ENCODE measurements at places on chromosomes 1 and 21.
A peak's percentile ranks its signal among the peaks of the same experiment; 100 is the strongest.

- DNase-seq, result no peak
These were observed 183.9 kb downstream of the C1orf94 start for GRCh38 chr1:34360574-34360973.

DNA sequence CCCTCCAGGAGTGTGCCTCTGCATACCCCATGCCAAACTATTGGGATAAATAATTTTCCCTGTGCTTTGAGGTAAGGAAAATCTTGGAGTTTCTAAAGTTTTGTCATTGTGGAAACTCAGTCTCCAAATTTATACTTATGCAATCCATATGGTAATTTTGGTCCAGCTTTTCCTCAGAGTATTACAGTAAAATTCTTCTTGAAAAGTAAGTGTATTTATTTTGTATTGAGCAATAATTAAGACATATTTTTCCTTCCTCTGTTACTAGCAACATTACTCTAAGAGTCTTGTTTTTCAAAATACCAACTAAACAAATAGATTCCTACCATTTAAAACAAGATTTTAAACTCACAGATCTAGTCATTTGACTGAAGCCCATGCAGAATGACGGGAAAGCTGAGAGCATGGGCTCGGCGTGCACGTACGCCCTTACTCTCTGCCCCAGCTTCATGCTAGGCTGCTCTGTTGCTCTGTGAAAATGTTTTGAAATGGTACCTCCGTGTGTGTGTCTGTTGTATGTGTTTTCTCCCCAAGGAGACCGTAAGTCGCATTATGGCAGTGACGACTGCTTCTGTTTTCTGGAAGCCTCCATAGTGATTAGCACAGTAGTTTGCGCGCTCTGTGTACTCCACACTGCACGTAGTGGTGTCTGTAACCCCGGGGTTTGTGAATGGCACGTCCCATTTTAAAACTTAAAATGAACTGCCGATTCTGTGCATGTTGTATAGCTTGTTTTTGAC, 165.3 kb downstream of the SDCCAG8 start:
- no peak for DNase-seq

DNA sequence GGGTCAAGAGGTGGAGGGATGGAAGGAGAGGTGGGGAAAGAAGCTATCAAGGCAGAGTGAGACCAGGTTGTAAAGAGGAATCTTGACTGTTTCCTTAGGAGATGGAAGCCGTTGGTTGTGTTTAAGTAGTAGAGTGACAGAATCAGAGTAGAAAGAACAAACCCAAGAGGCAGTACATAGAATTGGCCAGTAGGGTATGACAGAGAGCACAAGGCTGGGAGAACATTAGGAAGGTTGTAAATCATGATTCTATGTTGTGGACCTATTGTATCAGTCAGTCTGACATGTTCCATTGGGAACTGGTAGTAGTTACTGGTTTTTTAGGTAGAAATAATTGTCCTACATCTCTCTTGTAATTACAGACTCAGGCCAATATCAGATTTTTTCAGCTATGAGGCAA, 486.9 kb upstream of the USP24 start:
- no peak for DNase-seq

DNA sequence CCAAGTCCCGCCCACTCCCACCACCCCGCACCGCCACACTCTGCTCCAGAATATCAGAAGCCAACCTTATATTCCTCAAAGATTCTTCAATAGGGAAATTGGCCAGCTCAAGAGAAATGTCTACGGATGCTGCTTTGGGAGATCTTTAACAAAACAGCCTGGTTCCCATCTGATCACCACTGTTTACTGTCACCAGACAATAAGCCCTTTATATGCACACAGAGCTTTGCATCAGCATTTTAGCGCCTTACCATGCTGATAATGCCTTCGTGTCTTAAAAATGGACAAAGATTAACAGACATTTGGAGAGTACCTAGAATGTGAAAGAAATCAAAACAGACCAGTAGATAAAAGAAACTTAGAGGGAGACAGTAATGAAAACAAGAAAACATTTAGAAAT, 141.7 kb upstream of the SYT6 start:
- DNase-seq, result no peak

- DNase-seq, result no peak
These were observed 108.4 kb upstream of the TMEM51 start for GRCh38 chr1:15045123-15045522.

GRCh38 chr1:66048011-66048410, 255.3 kb downstream of the PDE4B start:
- peak; percentile 8 for DNase-seq

GRCh38 chr1:25620211-25620610, 3.6 kb downstream of the MAN1C1 start:
- no peak for DNase-seq

GRCh38 chr1:32894681-32895080, 6.5 kb downstream of the TMEM54 start:
- DNase-seq, result no peak

- DNase-seq, result no peak
These were observed 22.7 kb upstream of the DNAJC28 start for GRCh38 chr21:33514229-33514628.

GRCh38 chr1:184386312-184387068, at the start of gene C1orf21:
C1orf21 (plus strand) TSS chr1:184387029; CDS start chr1:184477510, 90,481 bp downstream.
- peak; percentile 75 for DNase-seq

- no peak for DNase-seq
These were observed 13.5 kb upstream of the PEX10 start for GRCh38 chr1:2425892-2426291.

- no peak for DNase-seq
These were observed 9.0 kb downstream of the FAM20B start for GRCh38 chr1:179034720-179035119.

GRCh38 chr1:156342166-156342955, 4.0 kb downstream of the TSACC start:
- DNase-seq, result no peak

- DNase-seq, result no peak
These were observed 58.1 kb downstream of the GALNT2 start for GRCh38 chr1:230125141-230125540.

- no peak for DNase-seq
These were observed 8.7 kb downstream of the SLX9 start for GRCh38 chr21:44948426-44949120.

- DNase-seq, result no peak
These were observed 70.9 kb upstream of the S1PR1 start for GRCh38 chr1:101165954-101166353.

- DNase-seq, result no peak
These were observed 3.5 kb upstream of the MYCL start for GRCh38 chr1:39905172-39905571.

DNA sequence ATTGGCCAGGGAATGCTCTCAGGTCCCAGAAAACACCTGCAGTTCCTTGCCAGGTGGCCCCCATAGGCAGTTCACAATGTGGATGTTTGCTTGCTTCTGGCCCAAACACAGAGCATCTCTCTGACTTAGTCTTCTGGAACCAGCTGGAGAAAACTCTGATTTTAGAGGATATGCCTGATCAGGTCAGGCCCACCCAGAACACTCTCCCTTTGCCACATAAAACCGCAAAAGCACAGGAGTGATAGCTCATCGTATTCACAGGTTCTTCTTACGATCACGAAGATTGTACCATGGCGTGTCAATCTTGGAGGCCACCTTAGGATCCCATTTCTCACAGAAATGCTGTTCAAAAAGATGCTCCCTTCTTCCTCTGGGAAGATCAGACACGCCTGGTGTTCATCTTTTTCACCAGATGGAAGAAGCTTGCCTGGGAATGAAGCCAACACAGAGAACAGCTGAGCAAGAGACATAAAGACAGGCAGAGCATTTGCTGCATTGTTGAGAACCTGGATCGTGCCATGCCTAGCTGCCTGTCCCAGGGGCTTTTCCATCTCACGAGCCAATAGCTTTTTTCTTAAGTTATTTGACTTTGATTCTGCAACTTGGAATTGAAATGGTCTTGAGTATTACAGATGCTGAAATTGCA, 11.6 kb upstream of the CD247 start:
- DNase-seq, result peak; percentile 39
